ENCODE measurements at places on chromosomes 2 and 18.

- DNase-seq: no peak
Measured at GRCh38 chr2:105125428-105125827, 87.6 kb downstream of the MRPS9 start.

- DNase-seq: no peak
Measured at GRCh38 chr2:105836840-105837692, 92.4 kb downstream of the NCK2 start.

- no peak for DNase-seq
Measured at GRCh38 chr2:80363791-80364349, 59.3 kb upstream of the LRRTM1 start.

DNA sequence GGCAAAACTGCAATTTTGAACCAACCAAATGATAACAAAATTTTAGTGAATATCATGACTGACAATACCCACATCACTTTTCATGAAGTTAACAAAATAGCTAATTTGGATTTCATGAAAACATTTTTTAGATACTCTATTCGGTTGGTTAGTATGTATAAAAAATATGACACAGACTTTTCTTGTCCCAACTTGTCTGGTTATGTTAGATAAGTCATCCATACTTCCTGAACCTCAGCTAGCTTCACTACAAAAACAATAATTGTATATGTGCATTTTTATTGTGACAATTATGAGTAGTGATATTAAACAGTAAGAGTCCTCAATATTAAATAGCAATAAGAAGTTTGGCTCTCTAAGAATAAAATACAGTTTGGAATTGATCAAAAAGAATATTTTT lies 408.1 kb upstream of the DSEL start:
- DNase-seq: no peak

DNA sequence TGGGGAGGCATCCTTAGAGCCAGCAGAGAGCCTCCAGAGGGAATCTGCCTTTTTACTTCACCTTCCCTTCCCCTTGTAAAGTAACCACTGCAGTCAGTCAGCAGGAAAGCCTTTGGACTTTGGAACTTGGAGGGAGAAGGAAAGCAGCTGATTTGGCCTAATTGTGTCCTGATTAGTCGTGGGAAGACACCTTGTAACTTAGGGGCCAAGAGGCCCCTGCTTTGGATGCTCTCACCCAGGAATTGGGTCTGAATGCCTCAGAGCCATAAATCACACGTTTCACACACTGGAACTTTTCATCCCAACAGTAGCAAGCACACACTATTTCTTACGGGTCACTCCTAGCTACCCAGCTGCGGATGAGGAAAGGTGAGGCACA lies 81.0 kb upstream of the PPM1B start:
- no peak for DNase-seq

- DNase-seq: no peak
Measured at GRCh38 chr2:84731185-84731584, 149.7 kb downstream of the TRABD2A start.

GRCh38 chr2:24818721-24819167 lies 25.5 kb downstream of the CENPO start:
- no peak for DNase-seq

DNA sequence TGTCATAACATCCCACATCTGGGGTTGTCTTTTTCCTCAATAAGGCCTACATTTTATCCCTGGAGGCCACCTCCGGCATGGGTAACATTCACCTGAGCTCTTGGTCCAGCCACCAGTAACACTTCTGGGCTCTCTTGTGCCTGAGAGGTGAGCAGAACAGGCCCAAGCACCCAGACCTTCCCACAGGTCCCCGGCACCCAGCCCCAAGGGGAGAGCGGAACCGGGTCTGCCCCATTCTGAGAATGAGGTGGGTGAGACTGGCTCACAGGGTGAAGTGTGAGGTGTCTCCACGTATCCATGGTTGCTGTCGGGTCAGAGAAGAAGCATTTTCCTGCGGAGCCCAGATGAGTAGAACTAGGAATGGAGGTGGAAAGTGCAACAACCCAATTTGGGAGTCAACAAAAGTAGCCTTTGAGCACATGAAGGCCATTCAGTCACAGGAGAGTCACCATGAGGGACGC lies 496.7 kb upstream of the MYT1L start:
- no peak for DNase-seq

- no peak for DNase-seq
Measured at GRCh38 chr2:28343184-28343942, 49.3 kb upstream of the FOSL2 start.

DNA sequence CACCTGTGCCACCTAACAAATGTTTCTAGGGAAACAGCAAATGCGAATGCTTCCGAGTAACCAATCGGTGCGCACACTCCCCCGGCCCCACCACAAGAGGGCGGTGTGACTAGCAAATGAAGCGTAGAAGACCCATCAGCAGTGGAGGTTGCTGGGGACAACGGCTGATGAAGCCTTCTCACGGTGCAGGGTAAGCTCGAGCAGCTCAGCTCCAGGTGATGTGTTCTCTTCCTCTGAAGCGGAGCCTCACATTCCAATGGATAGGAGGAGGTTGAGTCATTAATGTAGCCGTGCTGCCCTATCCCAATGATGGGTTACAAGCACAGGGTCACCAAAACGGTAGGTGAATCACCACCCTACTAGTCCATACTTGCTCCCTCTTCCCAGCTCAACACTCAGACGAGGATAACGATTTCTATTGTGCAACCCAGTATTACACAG lies 127.6 kb upstream of the TWIST2 start:
- DNase-seq: no peak

DNA sequence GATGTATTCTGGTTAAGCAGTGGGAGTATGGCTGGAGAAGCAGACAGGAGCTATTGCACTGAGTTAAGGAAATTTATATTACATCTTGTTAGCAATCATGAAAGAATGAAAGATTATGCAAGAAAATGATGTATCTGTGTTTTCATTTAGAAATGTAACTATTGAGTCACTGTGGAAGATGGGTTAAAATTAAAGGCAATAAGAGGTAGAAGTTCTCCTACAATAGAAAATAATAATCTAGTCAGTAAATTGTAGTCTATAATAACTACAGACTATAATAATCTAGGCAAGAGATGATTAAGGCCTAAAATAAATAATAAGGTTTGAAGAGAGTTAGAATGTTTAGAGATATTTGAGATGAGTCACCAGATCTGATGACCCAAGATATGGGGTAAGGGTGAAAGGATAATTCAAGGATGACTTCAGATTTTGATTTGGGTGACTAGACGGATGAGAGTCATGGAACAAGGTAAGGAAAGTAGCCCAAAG lies 371.9 kb upstream of the KCNH7 start:
- no peak for DNase-seq

GRCh38 chr2:30323499-30323898 lies 92.2 kb downstream of the LBH start:
- DNase-seq: no peak

DNA sequence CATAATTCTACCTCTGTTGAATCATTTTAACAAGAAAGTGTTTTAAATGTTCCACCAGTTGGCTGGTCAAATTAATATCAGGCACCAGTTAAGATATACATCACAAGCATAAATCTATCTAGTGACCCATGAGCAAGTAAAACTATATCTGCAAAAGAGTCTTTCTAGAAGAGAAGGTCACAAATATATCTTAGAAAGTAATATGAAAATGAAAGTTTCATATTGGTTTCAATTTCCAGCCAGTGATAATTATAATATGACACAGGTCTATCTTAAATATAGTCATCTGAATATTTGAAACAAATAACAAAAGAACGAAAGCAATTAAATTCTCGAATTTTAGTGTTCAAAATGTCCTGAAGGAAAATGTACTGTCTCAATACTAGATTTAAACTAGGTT lies 282.5 kb upstream of the KYNU start:
- DNase-seq: no peak

- DNase-seq: no peak
Measured at GRCh38 chr2:192208848-192209247, 14.1 kb upstream of the TMEFF2 start.

- DNase-seq: no peak
Measured at GRCh38 chr2:85277416-85278158, 50.2 kb downstream of the TGOLN2 start.

DNA sequence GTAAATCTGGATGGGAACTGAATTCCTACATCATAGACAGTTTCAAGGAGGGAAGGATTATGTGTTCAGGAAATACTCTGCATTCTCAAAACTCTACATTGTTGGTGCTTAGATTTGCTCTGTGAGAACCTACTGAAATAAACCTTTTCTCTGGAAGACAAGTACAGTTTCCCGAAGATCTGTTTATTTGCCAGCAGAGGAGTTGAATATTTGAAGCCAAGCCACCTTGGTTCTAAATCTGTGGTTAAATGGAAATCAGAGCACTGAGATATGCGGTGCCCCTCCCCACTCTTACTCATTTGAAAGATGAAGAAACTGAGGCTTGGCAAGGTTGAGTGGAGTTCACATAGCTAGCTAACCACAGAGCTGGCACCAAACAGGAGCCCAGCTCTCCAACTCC lies 146.3 kb upstream of the CTAGE1 start:
- no peak for DNase-seq

- DNase-seq: no peak
Measured at GRCh38 chr18:57270156-57270555, 82.2 kb upstream of the ST8SIA3 start.

- DNase-seq: no peak
Measured at GRCh38 chr2:120344214-120344975, 1.5 kb upstream of the INHBB start.

GRCh38 chr2:45140675-45141074 lies 131.4 kb upstream of the SIX2 start:
- DNase-seq: no peak

DNA sequence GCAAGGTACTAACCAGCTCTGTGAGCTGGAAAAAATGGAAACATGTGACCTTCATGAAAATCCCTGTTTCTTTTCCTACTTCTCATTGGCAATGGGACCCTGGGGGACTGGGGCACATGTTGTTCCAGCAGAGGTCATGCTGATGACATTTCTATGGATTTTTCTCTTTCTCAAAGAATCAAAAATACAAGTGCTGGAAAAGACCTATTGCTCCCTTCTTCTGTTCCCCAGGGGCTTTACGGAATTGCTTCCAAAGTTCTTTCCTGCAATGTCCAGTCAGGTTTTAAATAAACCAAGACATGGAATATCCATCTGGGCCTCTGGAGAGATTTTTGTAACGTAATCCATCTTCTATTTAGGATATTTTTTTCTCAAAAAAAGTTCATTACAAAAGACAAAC lies 1006.1 kb upstream of the CELF4 start:
- DNase-seq: no peak

DNA sequence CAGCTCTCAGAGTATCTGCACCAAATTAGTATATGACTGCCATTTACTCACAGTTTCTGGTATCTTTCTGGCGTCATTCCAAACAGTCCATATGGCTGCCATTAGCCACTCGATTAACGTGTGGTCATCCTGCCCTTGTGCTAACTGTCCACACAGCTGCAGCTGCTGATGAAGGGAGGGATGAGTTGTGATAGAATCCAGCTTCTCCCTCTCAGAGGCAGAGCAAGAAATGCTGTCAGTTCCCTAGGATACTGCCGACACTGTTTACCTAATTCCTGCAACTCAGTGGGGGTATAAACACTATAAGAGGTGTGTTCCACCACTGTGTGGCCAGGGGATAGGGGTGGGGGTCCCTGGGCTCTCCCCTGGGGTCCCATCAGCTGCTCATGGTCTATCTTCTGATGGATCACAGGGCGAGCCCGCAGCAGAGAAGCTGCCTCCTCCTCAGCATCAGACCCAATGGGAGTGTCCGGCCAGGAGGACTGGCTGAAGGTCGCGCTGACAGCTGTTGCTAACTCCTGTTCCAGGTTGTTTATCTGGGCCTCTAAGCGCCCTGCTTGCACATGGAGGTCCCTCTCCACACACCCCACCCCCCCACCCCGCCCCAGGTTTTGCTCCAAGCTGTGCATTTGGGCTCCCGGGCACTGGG lies 17.3 kb upstream of the KLHL23 start:
- DNase-seq: no peak

- DNase-seq: no peak
Measured at GRCh38 chr2:71661782-71662181, 208.4 kb downstream of the DYSF start.

GRCh38 chr2:116499389-116499788 lies 1315.1 kb upstream of the DDX18 start:
- DNase-seq: no peak

DNA sequence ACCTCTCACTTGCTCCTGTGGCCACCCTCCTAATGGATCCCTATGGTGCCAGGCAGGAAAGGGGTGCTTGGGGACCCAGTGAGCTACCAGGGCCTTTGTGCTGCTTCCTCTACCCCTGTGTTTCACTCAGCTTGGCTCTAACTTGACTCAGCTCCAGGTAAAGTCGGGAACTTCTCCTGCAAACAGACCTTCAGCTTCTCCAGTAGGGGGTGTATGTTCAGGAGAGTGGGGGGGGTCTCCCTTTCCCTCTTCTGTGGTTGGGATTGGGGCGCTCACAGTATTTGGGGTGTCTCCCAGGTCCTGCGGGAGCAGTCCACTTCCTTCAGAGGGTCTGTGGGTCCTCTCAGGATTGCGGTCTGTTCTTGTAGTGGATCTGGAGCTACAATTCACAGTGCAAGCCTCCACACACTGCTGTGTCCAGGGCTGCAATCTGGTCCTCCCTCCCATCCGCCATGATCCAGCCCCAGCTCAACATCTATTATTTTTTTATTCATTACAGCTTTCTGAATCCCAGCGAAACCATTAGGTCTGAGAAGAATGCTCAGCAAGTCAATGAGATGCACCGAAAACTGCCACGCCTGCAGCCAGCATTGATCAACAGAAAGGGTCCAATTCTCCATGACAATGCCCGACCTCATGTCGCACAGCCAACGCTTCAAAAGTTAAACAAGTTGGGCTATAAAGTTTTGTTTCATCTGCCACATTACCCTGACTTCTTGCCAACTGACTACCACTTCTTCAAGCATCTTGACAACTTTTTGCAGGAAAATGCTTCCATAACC lies 26.4 kb upstream of the SAP130 start:
- no peak for DNase-seq

DNA sequence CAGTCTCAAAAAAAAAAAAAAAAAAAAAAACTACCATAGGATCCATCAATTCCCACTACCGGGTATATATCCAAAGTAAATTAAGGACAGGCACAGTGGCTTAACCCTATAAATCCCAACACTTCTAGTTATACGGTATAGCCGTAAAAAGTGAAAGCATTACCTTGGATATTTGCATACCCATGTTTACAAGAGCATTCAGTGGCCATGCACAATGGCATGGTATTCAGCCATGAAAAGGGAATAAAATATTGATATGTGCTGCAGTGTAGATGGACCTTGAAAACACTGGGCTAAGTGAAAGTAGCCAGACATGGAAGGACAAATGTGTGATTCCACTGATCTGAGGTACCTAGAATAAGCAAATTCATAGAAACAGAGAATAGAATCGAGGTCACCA lies 111.8 kb upstream of the CAB39 start:
- no peak for DNase-seq

- DNase-seq: no peak
Measured at GRCh38 chr2:85323351-85323987, 4.3 kb downstream of the TGOLN2 start.

Measured in stimulated activated CD8-positive, alpha-beta memory T cell treated with anti-CD3 and anti-CD28 coated beads, Interleukin-2, amount 100 ng/mL, for 1 hour (primary cell).